Fibroblast of lung (primary cell): ENCODE measurements at places on chromosomes 5 and 9.

GRCh38 chr9:136155576-136155975 is 36.9 kb upstream of the TMEM250 start:
- DNase-seq: no peak

- peak; percentile 85 for DNase-seq
These were observed 7.9 kb downstream of the TRMT10B start for GRCh38 chr9:37761511-37761910.

- DNase-seq: no peak
These were observed 338.5 kb downstream of the PLK2 start for GRCh38 chr5:58121391-58121790.

DNA sequence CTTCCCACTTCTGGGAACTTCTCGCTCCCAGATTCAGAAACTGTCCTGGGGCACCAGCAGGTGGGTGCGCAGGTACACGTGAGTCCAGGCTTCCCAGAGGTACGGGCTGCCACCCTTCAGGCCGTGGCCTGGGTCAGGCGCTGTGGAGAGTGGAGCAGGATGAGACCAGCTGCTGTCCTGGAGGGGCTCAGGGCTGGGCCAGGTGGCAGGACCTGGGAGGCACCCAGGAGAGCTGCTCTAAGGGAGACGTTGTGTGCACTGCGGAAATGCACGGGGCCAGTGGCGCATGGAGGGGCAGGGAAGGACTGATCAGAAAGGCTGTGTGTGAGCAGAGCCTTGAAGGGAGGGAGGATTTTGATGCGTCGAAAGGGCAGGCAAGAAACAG is 135.1 kb upstream of the PHYKPL start:
- DNase-seq: no peak

DNA sequence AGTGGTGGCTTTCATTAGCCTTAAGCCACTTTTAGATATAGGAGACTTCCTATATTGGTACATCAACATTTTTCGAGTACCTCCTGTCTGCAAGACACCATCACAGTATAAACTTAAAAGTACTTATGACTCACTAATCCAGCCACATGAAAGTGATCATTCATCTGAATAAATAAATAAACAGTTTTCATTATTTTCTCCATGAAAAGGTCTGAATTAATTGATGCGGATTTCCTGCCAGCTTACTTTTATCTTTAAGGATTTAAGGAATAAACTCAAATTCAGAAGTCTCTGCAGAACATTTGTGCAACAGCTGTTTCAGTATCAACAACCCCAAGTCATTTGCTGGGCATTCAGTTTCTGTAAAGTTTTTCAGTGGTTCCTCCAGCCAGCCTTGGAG is 4.0 kb downstream of the SAP30L start:
- peak; percentile 42 for DNase-seq

- no peak for DNase-seq
These were observed 410.6 kb upstream of the DAB2 start for GRCh38 chr5:39835371-39835770.

GRCh38 chr9:88339317-88339716 is 48.9 kb upstream of the SPIN1 start:
- no peak for DNase-seq

GRCh38 chr9:123928533-123929176 is 1.3 kb downstream of the DENND1A start:
- DNase-seq: peak; percentile 23

- DNase-seq: no peak
These were observed 68.0 kb upstream of the IL7R start for GRCh38 chr5:35788724-35789123.

- peak; percentile 47 for DNase-seq
These were observed 35.9 kb downstream of the TGFBR1 start for GRCh38 chr9:99140685-99141314.

- no peak for DNase-seq
These were observed 3.0 kb downstream of the DNAH5 start for GRCh38 chr5:13941468-13941867.

DNA sequence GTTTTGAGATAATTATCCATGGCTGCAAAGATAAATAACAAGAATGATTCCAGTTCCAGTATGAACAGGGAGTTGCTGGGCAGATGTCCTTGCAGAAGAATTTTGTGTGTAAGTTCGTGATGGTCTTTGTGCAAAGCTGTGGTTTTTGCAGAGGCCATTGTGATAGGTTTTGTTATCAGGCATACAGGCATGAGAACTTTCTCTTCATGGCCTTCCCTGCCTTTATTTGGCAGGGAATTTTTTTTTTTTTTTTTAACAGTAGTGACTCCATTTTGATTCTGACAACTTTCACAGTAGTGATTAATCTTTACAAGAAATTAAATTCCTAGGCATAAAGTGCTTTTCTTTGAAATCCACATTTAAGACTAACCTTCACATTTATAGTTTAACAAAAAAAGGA is 1999.5 kb upstream of the CDH6 start:
- DNase-seq: no peak

GRCh38 chr5:32275396-32275741 is 37.4 kb downstream of the MTMR12 start:
- no peak for DNase-seq

GRCh38 chr5:132480042-132480441 is 10.5 kb downstream of the IRF1 start:
- no peak for DNase-seq

DNA sequence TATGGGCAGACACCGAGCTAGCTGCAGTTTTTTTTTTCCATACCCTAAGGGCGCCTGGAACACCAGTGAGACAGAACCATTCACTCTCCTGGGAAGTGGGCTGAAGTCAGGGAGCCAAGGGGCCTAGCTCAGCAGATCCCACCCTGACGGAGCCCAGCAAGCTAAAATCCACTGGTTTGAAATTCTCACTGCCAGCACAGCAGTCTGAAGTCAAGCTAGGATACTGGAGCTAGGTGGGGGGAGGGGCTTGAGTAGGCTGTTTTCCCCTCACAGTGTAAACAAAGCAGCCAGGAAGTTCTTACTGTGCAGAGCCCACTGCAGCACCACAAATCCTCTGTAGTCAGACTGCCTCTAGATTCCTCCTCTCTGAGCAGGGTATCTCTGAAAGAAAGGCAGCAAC is 151.7 kb upstream of the HCN1 start:
- DNase-seq: no peak

GRCh38 chr5:77080905-77081304 is 6.2 kb downstream of the ZBED3 start:
- no peak for DNase-seq

GRCh38 chr9:99210572-99210971 is 11.2 kb downstream of the ALG2 start:
- no peak for DNase-seq

DNA sequence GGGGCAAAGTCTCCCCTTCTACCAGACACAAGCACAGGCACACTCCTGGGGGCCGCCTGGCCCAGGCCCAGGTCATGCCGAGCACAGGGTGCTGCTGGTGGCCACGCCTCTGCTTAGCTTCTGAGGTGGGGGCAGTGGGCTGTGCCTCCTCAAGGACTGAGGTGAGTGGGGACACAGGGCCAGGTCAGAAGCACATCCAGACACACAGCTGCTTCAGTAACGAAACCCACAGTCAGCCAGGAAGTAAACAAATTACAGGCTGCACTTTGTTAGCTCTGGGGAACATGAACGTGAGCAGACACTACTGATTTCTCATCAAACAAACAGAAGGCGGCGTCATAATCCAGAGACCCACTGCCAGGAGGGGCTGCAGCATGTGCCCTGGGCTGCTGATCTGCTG is 192.4 kb downstream of the HSPA4 start:
- DNase-seq: peak; percentile 9

DNA sequence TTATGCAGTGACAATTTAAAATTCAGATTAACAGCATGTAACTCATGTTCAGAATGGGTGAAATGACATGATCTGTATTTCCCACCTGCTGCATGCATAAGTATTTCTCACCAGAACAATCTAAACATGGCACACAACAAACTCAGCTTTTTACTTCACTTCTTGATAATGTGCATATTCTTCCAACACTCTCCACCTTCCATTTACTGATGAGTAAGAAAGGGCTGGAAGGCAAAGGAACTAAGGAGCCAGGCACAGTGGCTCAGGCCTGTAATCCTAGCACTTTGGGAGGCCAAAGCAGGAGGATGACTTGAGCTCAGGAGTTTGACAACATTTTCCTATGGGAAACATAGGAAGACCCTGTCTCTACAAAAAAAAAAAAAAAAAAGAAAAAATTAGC is 35.8 kb upstream of the SAP30L start:
- no peak for DNase-seq

DNA sequence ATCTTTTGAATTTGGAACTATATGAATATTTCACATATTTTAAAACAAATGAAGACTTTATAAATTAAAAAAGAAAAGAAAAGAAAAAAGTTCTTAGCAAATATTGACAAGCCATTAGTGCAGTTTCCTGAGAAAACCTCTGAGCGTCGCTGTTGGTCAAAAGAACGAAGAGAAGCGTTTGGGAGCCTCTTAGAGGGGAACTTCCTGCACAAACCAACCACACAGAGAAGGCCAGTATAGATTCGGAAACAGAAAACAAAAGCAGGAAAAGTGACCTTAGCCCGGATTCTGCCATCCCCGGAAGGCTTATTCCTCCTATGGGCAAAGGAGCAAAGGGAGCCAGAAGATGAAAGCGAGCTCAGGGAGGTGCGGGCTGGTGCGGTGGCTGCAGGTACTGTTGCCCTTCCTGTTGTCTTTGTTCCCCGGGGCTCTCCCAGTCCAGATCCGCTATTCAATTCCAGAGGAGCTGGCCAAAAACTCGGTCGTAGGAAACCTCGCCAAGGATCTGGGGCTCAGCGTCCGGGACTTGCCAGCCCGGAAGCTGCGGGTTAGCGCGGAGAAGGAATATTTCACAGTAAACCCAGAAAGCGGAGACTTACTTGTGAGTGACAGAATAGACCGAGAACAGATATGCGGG is at the start of gene PCDHGB2:
TSS of gene PCDHGB2 (plus strand) at position 205 of the 637 bp plus-strand sequence. CDS start at position 347, 142 bp downstream.
- DNase-seq: peak; percentile 43

GRCh38 chr5:2588850-2589501 is 162.5 kb downstream of the IRX2 start:
- no peak for DNase-seq

- DNase-seq: no peak
These were observed 610.5 kb upstream of the ITGA1 start for GRCh38 chr5:52177193-52177592.

DNA sequence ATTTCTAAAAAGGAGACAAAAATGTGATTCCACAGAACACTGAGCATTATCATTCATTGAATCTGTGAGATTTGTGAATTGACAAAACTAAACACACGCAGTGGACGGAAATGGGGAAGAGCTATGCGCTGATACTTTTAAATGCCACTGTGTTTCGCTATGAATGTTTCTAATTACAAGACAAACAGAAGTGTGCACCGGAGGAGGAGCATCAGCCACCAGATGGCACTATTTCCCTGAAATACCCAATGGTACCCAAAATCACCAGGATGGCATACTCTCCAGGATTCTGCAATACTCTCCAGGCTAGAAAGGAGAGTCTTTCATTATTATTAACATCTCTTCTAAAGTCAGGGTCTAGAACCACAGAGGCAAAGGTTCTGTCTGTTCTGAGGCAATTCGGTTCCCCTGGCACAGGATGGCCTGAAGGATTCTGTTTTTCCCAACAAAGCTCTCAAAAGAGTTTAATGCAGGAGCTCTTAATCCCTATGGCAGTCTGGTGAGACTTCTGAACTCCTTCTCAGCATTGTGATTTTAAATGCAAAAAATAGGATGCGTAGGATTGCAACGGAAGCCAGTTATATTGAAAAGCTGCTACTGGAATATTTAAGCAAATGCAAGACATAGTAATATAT is 13.8 kb upstream of the PUM3 start:
- peak; percentile 76 for DNase-seq

DNA sequence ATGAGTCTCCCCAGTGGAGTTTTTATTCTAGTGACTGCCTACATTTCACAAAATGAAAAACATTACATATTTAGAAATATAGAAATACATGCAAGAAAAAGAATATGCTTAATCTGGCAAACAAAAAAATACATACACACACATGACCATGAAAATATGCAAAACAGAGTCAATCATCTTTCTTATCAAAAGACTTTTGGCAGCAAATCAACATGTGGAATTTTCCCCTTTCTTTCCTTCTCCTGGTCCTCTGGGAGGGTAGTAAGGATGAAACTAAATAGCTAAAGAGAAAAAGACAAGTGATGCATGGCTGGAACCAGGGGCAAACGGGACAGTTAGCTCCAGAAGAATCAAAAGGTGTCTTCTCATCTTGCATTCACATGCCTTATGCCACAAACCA is 69.4 kb downstream of the APBA1 start:
- no peak for DNase-seq

DNA sequence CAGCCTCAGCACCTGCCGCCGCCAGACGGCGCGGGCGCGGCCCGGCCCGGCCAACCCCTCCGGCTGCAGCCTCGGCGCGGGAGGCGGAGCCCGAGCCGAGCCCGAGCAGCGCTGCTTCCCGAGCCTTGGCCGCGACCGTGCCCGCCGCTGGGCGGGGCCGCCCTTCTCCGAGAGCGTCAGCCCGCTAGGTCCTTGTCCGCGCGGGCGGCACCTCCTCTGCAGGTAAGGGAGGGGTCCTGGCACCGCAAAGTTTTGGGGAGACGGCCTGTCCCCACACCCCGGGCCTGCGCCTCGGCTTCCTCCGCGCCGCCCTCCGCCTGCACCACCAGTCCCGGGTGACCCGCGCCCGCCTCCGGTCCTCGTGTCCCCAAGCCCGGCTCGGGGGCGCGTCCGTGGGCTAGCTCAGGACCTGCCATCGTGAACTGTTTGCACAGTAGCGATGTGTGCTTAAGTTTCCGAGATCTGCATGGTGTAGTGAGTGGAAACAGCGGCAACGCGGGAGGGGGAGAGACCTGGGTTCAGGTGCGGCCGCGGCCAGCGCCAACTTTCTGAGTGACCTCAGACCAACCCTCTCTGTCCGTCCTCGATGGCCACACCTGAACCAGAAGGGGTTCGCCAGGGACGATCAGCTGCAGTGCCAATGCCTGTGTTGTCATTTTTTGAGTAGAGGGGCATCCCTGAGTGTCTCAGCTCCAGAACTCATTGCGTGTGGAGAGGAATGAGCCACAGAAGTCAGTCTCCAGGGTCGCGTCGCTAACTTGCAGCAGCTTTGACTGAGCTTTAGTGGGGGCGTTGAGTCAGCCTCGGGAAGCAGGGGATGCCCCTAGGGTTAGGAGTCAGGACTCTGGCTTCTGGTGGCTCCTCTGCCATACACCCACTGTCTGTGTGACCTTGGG is at the start of gene FRMPD1:
TSS of gene FRMPD1 (plus strand) at position 82 of the 896 bp plus-strand sequence. CDS start 41,688 bp downstream, outside the sequence.
- DNase-seq: peak; percentile 36

DNA sequence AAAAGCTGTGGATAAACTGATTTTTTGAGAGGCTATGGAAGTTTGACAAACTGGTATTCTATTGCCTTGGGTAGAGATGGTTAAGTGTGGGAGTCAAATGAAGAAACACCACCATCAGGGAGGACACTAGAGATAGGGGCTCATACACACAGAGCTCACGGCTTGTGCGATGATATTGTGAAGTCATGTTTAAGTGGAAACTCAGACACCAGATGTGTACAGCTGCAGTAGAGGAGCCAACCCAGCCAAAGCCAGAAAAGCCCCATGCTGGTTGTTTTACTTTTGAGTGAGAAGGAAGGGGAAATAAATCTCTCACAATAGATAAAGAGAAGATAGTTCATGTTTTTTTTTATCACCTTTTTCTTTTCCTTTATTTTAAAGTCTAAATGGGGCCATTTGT is 377.7 kb downstream of the DMRT2 start:
- DNase-seq: no peak

- peak; percentile 2 for DNase-seq
These were observed 97.5 kb downstream of the MARCHF11 start for GRCh38 chr5:16082053-16082452.

- DNase-seq: no peak
These were observed 102.6 kb downstream of the MVB12B start for GRCh38 chr9:126429190-126429589.
